ENCODE measurements at places on chromosomes 6 and 20. TPM values are rescaled to one million over a fixed set of nuclear protein-coding genes. Genes with fewer than 3 reads are reported as not detected.

PGC gene
- not detected for total RNA-seq

TAF8 gene
- 10.3 TPM for total RNA-seq

FKBP1C gene
- total RNA-seq = 0.19 TPM

SLC52A3 gene
- 0.57 TPM for total RNA-seq

SEMG1 gene
- total RNA-seq = not detected

ANKRD66 gene
- not detected for total RNA-seq

ZNF292 gene
- total RNA-seq = 17.5 TPM

ARID1B gene
- total RNA-seq = 53.9 TPM

PLCB4 gene
- 1.7 TPM for total RNA-seq

HIVEP2 gene
- 13.1 TPM for total RNA-seq

NMBR gene
- not detected for total RNA-seq

SYTL3 gene
- 1.6 TPM for total RNA-seq

TRAPPC3L gene
- total RNA-seq = not detected

CST9 gene
- total RNA-seq = not detected

COL12A1 gene
- 34.6 TPM for total RNA-seq

RIPOR3 gene
- 1.8 TPM for total RNA-seq

MAP3K7 gene
- total RNA-seq = 10.0 TPM

HLA-DOB gene
- total RNA-seq = 0.34 TPM

PARD6B gene
- 5.3 TPM for total RNA-seq

OPN5 gene
- total RNA-seq = not detected

ZNF165 gene
- total RNA-seq = 1.7 TPM

ORC3 gene
- total RNA-seq = 15.4 TPM

OR14J1 gene
- not detected for total RNA-seq

EYA4 gene
- 0.23 TPM for total RNA-seq

KCNK5 gene
- total RNA-seq = 10.5 TPM

HCRTR2 gene
- total RNA-seq = not detected

TDRD6 gene
- 1.1 TPM for total RNA-seq

MEP1A gene
- total RNA-seq = not detected

MCM3 gene
- total RNA-seq = 70.3 TPM

OR2J3 gene
- not detected for total RNA-seq

PNPLA1 gene
- total RNA-seq = 0.64 TPM

RIMS1 gene
- 16.8 TPM for total RNA-seq

PRPH2 gene
- total RNA-seq = not detected

PAX1 gene
- total RNA-seq = 0.19 TPM

LZTS3 gene
- total RNA-seq = 6.3 TPM

SLC44A4 gene
- 3.6 TPM for total RNA-seq

C6orf141 gene
- 10.0 TPM for total RNA-seq

PDYN gene
- total RNA-seq = not detected

UBE3D gene
- total RNA-seq = 12.4 TPM

SLC22A16 gene
- total RNA-seq = not detected

TMEM63B gene
- 56.3 TPM for total RNA-seq

PHF3 gene
- total RNA-seq = 53.2 TPM

TMEM151B gene
- total RNA-seq = not detected

PRND gene
- total RNA-seq = not detected

OVOL2 gene
- total RNA-seq = 8.3 TPM

FUT9 gene
- total RNA-seq = not detected

RHAG gene
- 0.19 TPM for total RNA-seq

OR5V1 gene
- total RNA-seq = not detected

CCN2 gene
- 8.9 TPM for total RNA-seq

DSP gene
- total RNA-seq = 712 TPM

LAMA2 gene
- 9.5 TPM for total RNA-seq

DNAH8 gene
- not detected for total RNA-seq

HLA-DRB5 gene
- 7.7 TPM for total RNA-seq

LY6G6D gene
- total RNA-seq = not detected
